Esophagus muscularis mucosa (tissue), 4 donors: ENCODE measurements at places on chromosomes 12 and 14.

DNA sequence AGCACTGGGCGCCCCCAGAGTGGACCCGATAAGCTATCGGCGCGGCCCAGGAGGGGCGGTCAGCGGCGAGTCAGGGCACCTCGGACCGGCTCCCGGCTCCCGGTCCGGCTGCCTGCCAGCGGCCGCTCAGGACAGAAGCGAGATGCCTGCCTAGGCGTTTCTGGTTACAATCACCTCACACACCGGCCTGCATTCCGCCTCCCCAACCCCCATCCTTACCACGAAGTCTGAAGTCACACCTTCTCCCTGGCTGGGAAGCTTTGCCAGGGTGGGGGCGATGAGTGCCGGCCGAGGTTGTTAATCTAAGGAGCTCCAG is 42.6 kb upstream of the TBX5 start:
- no peak for DNase-seq

- no peak for DNase-seq
Observed at GRCh38 chr12:92434607-92435025, 268.2 kb upstream of the PLEKHG7 start.

- no peak for DNase-seq
Observed at GRCh38 chr12:120199595-120200306, 1.2 kb downstream of the RPLP0 start.

DNA sequence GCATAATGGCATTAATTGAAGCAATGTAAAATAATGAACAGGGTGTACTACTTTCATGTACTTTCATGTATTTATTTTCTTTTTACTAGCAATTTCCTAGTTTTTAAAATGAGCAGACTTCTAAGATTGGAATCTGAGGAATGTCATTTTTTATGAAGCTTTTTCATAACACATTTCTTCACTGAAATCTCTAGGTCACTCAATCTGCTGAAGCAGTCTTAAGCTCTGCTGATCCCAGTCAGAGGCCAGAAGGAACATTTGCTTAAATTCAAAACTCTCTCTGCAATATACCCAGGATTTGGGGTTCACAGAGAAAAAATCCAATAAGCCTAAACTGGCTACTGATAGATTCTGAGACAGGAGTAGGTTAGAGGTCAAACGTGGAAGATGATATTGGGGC is 73.6 kb upstream of the CNTN1 start:
- DNase-seq: no peak

DNA sequence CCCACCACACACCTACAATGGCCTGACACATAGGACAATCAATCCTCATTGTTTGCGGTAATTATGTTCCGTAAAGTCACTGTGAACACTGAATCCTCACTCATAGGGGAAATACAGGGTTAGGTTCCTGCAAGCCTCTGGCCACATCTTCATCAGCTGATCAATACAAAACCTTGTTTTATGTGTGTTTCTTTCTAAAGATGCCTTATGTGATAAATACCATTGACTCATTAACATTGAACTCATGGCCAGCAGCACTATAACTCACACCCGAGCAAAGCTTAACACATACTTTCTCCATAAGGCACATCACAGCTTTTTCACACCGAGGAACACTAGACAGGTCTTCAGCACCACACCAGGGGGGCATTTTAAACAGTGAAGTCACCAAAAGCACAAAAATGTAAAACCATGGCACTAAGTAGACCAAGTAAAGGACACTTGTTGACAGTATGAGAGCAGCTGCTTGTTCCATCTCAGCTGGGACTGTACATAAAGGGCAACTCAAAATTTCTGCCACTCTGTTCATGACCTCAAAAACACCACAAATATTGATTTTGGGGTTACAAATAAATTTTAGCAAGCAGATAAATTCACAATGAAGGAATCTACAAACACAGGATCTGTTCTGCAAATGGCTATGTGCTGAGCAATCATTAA is 60.5 kb downstream of the ESR2 start:
- no peak for DNase-seq
